ENCODE measurements at places on chromosomes 6 and 20.

GRCh38 chr20:3869839-3870634 lies 19.1 kb upstream of the PANK2 start:
- no peak for DNase-seq

GRCh38 chr20:18187020-18187419 lies 49.4 kb downstream of the KAT14 start:
- no peak for DNase-seq

DNA sequence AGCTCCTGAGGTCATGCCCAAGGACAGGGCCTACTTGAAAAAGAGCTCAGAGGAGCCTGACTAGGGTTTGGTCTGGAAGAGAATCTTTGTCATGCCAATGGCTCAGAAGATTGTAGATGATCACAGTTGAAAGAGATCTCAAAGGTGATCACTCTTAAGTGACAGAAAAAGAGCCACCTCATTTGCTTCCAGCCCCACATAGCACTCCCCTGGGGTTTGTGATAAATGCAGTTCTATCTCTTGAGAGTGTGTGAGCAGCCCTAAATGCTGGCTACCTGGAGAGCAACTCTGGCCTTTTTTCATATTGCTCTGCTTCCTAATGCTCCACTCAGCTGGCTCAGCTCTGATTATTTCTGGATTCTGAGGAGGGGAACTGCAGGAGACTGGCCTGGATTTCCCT lies 39.3 kb downstream of the KLHL32 start:
- DNase-seq = no peak

DNA sequence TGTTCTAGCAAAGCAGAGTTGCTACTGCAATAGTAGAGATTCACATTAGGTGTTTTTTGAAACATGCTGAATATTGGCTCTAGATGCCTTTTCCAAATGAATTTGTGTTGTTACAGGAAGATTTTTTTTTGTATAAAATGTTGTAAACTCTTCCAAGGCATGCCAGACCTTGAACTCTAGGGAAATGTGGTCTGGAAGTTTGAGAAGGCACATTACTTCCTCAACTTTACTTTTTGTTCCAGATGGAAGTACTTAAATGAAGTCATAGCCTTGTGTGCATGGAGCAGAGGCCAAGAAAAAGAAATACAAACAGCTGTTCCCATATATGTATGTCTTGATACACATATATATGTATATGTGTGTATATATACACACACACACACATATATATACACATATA lies 585.7 kb upstream of the MARCKS start:
- DNase-seq = no peak

GRCh38 chr6:3857468-3858456 lies 8.6 kb downstream of the FAM50B start:
- no peak for DNase-seq

DNA sequence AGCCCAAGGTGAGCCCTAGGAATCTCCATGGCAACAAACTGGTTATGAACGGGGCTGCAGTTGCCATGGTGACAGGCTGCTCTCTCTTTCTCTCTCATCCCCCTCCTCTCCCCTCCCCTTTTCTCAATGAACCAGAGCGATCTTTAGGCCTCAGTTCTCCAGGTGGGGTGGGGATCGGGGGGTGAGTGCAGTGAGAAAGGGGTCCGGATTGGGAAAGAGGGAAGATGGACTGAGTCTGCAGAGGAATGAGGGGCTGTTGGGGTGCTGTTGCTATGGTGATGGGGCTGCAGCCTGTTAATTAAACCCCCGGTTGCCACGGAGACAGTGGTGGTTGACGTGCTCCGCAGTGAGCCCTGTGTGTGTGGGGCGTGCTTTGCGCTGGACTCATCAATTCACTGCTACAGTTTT lies 3.6 kb upstream of the SLC12A5 start:
- DNase-seq = no peak

DNA sequence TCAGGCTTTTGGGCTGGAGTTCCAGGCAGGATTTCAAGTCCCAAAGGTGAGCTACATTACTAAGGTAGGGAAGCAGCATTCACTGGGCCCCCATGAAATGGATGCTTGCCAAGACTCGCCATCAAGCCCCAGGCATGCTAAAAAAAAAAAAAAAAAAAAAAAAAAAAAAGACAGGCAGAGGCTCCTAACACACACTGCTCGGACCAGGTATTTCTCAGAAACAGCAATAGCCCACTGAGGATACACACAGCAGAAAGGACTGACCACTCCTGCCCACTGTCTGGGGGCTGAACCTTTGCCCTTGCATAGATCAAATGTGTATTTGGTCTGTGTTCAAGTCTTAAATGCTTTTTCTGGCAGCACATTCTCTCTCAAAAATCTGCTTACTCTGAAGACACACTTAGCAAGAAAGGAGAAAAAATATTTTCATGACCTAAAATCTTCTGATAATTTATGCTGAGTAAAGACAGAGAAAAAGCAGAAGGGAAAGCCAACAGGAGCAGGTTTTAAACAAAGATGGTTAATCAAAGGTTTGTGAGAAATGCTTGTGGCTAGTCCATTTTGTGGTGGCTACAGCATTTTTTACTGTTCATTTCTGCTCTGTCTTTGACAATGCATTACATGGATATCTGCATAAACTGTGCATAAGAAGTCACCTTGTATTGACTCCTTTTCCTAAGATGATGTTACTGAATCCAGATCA lies 37.9 kb upstream of the BEND6 start:
- no peak for DNase-seq

DNA sequence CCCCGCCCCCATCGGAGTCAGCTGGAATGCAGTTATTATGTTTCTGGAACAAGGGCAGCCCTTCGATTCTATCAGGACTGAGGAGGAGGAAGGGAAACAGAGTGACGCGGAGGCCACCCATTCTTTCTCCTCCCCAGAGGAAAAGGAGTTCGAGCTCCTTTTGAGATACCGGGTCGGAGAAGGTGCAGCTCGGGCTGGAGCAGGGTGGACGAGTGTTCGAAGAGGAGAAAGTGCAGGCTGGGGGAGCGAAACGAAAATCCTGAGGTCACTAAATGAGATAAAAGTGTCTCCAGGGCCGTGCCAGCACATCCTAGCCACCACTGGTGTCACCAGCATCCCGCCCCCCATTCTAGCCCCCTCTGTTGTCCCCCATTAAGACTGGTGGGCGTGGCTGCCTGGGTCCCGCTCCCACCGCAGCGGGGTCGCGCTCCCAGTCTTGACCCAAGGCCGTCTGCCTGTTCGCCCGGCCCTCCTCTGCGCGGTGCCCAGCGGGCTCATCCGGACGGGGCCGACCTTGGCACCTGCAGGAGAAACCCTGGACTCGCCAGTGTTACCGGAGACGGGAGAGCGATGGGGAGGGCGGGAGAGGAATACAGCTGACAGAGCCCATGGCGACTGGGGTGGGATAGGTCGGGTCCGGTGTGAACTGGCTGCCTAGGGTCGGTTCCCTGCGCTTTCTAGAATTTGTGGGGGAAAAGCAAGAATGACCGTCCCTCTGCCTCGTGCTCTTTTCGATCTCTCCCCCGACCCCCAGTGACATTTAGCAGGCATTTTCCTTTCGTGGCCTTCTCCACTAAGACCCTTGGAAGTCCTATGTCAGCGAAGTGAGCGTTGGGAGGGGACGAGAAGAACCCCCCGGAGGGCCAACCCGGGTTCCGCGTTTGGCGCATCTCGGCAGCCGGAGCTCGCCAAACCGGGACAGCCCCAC lies 16.2 kb downstream of the FOXA2 start:
- no peak for DNase-seq

GRCh38 chr6:11141295-11141694 lies 29.8 kb upstream of the ERVFRD-1 start:
- no peak for DNase-seq

- no peak for DNase-seq
These were observed 2.4 kb downstream of the TDP2 start for GRCh38 chr6:24664046-24664987.

DNA sequence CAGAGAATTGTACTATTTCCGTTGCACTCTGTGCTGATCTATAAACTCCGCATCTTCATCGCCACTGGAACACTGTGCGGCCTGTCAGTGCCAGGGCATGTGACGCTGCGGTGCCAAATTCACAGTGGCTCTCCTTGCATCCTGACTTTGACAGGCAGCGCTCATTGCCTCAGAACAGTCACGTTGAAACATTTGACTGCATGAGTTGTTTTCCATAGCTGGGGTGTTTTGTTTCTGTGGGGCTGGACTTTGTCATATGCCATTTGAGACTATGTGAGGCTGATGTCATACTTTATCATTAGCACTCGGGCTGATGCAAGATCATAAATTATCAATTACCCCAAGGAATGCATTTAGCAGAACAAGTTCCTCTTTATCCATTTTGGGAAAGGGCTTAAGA lies 32.7 kb downstream of the CFAP61 start:
- DNase-seq = no peak

GRCh38 chr6:37916675-37917074 lies 97.1 kb downstream of the ZFAND3 start:
- DNase-seq = no peak

DNA sequence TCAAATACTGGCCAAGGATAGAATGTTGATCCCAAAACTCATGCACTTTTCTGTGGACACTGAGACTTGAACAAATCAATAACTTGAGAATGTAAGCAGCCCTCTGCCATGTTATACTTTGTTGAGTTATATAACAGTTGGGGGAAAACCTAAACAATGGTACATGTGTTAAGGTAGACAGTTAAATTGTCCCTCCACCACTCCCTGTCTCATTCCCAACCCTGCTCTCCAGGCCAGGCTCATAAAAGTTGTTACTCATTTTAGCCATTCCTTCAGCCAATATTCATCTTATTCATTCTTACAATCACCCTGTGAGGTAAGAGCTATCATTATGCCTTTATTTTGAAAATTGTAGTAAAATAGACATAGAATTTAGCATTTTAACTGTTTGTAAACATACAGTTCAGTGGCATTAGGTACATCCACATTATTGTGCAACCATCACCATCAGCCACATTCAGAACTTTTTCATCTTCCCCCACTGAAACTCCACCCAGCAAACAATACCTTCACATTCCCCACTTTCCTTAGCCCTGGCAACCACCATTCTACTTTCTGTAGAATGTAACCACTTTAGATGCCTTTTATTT lies 38.2 kb upstream of the IER3 start:
- no peak for DNase-seq

All from cortex of kidney (tissue), 1 donor.